Pancreas (tissue), 10 donors: ENCODE measurements at places on chromosomes 4 and X.

DNA sequence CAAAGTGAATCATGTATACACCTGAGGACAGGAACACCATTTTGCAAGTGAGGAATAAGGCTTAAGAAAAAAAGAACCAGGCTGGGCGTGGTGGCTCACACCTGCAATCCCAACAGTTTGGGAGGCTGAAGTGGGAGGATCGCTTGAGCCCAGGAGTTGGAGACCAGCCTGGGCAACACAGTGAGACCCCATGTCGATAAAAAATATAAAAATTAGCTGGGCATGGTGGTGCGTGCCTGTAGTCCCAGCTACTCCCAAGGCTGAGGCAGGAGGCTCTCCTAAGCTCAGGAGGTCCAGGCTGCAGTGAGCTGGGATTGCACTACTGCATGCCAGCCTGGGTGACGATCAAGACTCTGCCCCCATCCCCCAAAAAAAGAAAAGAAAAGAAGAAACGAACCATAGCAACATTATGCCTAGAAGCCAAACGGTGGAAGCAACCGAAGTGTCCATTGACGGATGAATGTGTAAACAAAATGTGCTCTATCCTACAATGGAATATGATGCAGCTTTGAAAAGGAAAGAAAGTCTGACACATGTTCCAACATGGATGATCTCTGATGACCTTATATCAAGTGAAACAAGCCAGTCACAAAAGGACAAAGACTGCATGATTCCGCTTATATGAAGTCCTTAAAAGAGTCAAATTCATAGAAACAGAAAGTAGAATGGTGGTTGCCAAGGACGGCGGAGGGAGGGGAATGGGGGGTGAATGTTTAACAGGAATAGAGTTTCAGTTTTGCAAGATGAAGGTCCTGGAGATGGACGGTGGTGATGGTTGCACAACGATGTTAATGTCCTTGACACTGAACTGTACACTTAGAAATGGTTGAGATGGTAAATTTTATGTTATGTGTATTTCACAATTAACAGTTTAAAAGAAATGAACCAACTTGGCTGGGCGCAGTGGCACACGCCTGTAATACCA, 8.6 kb upstream of the KIAA0232 start:
- DNase-seq, result no peak

GRCh38 chr4:151117371-151117962, 18.0 kb downstream of the RPS3A start:
- peak; percentile 27 for DNase-seq

GRCh38 chr4:74578329-74578728, 133.4 kb downstream of the AREG start:
- no peak for DNase-seq

DNA sequence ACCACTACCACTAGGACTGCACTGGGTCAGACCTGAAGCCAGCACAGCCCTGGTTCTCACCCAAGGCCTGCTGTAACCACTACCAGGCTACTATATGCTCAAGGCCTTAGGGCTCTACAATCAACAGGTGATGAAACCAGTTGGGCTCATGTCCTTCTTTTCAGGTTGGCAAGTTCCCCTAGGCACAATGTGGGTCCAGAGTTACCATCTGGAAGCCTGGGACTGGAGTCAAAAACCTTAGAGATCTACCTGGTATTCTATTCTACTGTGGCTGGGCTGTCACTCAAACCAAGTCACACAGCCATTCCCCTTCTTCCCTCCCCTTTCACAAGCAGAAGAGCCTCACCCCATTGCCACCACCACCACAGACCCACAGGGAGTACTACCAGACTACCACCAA, 175.6 kb downstream of the RELL1 start:
- DNase-seq, result no peak

- DNase-seq, result no peak
Observed at GRCh38 chr4:119081943-119082342, 53.7 kb upstream of the MYOZ2 start.

- DNase-seq, result no peak
Observed at GRCh38 chr4:22338796-22339195, 177.1 kb downstream of the ADGRA3 start.

- no peak for DNase-seq
Observed at GRCh38 chr4:81459228-81459627, 12.5 kb downstream of the RASGEF1B start.

DNA sequence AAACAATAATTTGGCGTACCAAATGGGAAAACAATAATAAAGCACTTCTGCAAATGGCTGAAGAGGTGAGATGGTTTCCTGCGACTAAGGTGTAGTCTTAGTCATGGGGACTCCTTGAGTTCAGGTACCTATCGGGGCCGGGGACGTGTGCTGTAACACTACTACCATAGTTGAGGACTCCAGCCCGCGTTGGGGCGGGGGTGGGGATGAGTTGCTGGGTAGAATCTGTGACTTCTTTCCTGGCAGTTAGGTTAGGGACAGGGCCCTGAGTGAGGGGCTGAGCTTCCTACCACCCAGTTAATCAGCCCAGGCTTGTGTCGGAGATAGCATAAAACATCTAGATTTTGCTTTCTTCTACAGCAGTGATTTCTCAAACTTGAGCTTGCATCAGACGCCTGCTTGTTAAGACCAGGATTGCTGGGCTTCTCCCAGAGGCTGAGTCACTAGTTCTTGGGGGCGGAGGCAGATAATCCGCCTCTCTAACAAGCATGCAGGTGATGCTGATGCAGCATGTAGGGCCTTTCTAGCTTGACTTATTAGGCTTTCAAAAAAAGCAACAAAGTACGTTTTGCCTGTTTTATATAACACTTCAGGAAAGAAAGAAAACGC, 30.2 kb downstream of the RBBP7 start:
- DNase-seq, result no peak

GRCh38 chrX:44785652-44786051, 58.2 kb upstream of the DUSP21 start:
- no peak for DNase-seq

DNA sequence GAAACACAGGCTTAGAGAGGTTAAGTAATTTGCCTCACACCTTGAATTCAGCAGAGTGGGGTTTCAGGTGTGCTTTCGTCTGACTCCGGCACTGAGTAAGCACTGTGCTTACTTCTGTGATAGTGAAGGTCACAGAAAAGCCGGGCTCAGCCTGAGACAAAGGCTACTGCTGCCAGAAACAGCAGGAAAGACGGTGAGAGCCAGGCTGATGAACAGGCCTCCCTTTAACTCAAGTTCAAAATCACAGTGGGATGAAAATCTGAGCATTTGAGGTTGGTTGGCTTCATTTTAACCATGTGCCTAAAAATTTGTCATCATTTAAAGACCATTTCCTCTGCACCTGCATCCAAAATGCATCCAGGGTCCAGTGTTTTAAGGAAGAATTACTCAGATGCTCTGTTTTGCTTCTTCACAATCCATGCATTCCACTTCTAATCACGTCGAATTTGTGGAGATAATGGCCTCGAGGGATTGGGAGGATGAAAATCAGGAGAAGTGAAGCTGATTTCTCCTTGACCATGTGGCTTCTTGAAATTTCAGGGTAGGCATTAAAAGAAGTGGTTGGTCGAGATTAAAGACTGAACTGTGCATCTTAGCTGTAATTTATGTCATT, 121.2 kb upstream of the LNX1 start:
- DNase-seq, result no peak

GRCh38 chr4:47972721-47973120, 43.8 kb downstream of the CNGA1 start:
- no peak for DNase-seq

GRCh38 chrX:9662148-9662547, 103.5 kb downstream of the GPR143 start:
- no peak for DNase-seq

DNA sequence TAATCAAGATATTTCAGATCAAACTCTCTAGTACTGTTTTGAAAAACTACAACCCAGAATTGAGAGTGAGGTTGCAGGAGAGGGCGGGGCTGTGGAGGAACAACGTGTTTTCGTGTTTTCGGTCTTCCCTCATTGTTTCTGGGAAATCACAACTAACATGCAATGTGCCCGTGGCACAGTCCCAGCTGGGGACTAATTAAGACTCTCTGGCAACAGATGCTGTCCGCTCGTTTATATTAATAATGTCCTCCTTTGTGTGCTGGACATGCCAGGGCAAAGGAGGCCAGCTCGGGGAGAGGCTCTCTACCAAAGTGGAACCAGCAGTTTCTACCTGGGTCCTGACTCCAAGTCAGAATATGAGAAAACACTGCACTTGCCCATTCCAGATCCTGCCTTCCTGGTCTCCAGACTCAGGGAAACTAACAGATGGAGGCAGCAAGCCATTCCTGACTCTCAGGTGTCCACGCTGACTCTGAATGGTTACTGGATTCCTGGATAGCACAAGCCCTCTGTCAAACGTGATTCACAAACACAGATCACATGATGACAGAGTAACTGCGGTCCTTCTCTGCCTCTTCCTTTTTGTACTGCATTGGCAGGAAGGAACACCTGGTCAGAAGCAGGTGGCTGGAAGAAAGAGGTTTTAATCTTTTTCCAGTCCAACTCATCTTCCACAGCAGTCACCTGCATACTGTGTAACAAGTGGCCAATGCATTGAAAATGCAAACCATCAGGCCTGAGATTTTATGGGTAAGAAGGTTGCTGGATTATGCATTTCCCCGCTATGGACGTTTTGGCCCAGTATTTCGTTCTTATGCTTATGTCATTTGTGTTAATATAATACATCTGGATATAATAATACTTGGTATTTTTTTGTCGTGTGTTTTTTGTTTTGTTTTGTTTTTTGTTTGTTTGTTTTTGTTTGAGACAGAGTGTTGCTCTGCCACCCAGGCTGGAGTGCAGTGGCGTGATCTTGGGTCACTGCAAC, 65.0 kb downstream of the COQ2 start:
- DNase-seq, result no peak

- no peak for DNase-seq
Observed at GRCh38 chr4:69875576-69875975, 15.6 kb upstream of the SULT1E1 start.

- DNase-seq, result no peak
Observed at GRCh38 chr4:96703265-96703664, 863.4 kb downstream of the PDHA2 start.

- DNase-seq, result no peak
Observed at GRCh38 chr4:155676430-155676825, 9.8 kb downstream of the GUCY1A1 start.

DNA sequence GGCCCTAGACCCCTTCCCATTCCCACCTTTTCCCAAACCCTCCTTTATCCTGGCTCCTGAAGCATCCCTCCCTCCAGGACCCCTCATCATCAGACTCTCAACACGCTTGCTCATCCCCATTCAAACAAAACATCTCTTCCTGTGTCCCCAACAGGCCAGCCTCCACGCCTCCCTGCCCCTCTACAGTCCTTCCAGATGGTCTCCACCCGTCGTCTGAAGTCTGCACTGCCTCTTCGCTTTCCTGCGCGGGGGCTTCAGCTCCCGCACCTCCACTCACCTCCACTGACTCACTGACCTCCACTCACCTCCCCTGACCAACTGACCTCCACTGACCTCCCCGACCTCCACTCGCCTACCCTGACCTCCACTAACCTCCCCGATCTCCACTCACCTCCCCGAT, 39.8 kb downstream of the JAKMIP1 start:
- DNase-seq, result no peak

DNA sequence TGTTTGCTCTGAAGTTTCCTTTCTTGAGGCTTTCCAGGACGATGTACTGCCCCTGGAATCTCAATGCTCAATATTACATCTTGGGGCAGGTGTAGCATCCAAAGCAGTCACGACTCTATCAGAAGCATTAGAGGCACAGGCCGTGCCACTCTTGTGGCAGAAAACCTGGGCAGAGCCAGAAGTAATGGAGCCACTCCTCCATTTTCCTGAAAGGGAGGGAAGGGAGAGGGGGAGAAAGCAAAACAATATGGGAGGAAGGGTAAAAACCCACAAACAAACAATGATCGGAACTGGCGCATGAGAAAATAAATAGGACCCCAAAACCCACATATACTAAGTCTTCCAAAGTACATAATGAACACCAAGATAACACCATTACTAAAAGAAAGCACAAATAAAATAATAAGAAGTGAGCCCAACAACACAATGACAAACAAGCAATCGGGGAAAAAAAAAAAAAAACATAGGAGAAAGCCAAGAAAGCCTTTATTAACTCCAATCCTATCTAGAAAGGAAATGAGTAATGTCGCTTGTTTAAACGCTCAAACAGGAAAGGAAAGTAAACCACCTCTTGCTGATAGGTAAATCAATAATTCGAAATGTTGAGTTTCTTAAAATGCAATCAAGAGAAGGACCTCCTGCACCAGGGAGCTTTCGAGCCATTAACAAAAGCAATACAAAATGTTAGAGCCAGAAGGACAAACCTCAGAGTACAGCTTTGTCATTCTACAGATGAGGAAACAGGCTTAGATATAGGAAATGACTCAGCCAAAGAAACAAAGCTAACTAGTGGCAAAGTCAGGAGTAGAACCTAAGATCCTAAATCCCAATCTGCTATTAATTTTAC, 117.4 kb downstream of the ATRX start:
- no peak for DNase-seq

- DNase-seq, result peak; percentile 69
Observed at GRCh38 chr4:87092389-87093141, 127.9 kb downstream of the KLHL8 start.

DNA sequence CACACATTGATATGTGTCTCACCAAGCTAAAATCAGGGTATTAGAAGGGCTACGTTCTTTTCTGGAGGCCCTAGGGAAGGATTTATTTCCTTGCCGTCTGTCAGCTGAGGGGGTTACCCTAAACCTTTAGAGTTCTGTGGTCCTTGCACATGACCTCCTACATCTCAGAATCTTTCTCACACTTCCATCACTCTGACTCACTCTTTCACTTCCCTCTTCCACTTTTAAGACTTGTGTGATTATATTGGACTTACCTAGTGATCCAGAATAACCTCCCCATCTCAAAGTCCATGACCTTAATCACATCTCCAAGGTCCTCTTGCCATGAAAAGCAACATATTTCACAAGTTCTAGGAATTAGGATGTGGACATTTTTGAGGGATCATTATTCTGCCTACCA, 53.6 kb upstream of the FUNDC1 start:
- DNase-seq, result no peak

GRCh38 chr4:116724249-116724648, 361.1 kb downstream of the TRAM1L1 start:
- DNase-seq, result no peak

GRCh38 chrX:45518552-45518951, 317.9 kb upstream of the DIPK2B start:
- DNase-seq, result no peak
